Activated CD4-positive, alpha-beta T cell treated with anti-CD3 and anti-CD28 coated beads, Interleukin-2, amount 10 ng/mL, durations not matched to agents 7 days and 5 days (primary cell): ENCODE measurements at places on chromosomes 16 and 17.

- DNase-seq: no peak
Measured at GRCh38 chr17:81306898-81307510, 11.9 kb upstream of the SLC38A10 start.

DNA sequence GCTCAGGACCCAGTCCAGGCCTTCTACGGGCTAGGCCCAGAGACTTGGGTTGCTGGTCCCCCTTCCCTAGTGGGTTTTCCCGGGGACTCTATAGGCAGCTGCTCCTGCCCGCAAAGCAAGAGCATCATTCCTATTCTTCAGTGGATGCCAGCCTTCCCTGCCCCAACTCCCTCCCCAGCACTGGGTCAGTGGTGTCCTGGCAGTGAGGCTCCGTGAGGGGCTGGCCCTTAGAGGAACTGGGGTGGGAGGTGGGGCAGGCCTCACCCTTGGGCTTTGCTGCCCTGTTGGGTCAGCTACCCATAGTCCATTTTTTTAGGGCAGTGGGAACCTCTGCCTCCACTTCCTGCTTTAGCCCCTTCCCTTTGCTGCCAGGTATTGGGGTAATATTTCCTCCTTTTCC lies 7.9 kb upstream of the PLEKHG4 start:
- DNase-seq: no peak

DNA sequence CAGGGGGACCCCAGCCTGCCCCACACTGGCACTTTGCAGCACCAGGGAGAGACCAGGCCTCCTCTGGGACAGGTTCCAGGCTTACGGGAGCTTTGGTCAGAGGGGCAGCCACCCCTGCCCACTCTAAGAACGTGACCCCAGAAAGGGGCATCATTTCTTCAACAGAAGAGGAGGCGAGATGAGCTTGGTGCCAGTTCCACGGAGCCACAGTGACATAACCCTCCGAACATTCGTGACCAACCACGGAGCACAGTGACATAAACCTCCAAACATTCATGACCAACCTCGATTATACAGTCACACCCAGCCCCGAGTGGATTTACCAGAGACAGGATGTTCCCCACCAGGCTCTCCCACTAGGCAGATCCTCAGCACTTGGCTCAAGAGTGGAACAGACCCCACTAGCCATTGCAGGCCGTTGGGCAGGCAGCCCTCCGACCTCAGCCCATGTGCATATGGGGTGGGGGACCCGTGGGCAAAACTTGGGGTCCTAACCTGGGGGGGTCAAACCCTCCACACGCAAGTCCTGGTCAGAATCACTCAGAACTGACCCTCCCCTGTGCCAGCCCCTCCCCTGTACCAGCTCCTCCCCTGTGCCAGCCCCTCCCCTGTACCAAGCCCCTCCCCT lies 112.9 kb downstream of the METRNL start:
- DNase-seq: peak; percentile 4

DNA sequence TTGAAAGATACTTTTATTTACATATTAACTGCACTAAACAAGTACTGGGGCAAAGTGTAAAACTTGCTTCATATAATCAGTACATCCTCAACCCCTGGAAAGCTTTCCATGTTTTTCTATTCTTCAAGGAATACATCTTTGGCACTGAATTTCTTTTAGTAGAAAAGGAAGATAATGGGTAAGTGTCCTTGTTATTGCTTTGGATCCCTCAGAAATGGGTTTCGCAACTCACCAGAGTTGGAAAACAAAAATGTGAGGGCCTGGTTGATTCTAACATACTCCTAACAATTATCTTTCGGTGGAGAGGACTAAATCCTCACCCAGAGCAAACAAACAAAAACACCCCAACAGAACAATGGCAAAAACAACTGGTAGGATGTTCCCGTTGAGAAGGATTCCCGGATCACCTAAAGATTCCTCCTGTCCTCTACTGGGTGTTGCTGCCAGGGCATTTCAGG lies 120.4 kb downstream of the PARN start:
- no peak for DNase-seq

GRCh38 chr17:48577330-48577945 lies 712 bp downstream of the HOXB4 start:
- DNase-seq: no peak

- no peak for DNase-seq
Measured at GRCh38 chr17:66981983-66982508, 17.5 kb downstream of the CACNG4 start.

GRCh38 chr16:10608687-10609401 lies 28.4 kb upstream of the EMP2 start:
- DNase-seq: no peak

GRCh38 chr16:25066426-25066746 lies 45.2 kb upstream of the LCMT1 start:
- DNase-seq: no peak

DNA sequence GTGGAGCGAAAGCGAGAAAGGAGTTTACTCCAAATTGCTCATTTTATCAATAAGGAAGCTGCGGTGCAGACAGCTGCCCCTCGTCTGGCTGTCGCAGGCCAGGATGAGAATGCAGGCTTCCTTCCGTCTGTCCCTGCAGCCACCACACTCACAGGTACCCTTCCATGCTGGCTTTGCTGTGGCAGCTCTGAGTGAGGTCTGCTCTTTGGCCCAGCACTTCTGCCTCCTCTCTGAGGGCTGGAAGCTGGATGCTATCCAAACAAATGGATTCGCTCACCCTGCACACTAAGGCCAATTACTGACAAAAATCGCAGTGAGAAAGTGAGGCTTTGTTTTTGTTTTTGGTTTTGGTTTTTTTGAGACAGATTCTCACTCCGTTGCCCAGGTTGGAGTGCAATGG lies 7.0 kb downstream of the ARMC7 start:
- DNase-seq: no peak
